Activated CD4-positive, alpha-beta memory T cell treated with anti-CD3 and anti-CD28 coated beads for 36 hours (primary cell): ENCODE measurements at places on chromosomes 3 and 15.

DNA sequence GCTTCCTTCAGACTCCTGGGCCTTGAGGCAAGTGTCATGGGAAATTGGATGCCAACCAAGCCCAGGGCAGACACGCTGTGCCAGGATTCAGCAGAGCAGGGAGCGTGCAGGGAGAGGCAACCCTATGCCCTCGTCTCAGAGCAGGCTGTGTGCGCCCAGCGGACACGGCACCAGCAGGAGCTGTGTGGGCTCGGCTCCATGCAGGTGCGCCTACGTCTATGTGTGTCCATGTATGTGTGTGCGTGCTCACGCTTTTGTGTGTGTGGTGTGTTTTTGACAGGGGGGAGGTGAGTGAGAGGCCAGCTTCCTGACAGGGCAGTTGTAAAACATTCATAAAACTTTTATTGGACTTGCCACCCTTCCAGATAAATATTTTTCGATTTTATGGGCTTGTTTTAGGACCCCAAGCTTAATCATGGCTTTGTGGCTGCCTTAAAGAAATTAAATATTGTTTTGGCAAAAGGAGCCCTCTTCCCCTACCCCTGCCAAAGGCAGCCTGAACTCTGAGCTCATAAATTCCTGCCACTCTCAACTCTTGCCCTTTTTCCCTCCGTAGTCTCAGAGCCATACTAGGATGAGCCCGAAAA, 84.4 kb downstream of the DNAJB8 start:
- no peak for DNase-seq

GRCh38 chr3:137582484-137582883, 181.6 kb upstream of the SOX14 start:
- no peak for DNase-seq

- no peak for DNase-seq
These were observed 1318.2 kb downstream of the ZPLD1 start for GRCh38 chr3:103752986-103753385.

GRCh38 chr15:38300395-38300794, 47.8 kb downstream of the SPRED1 start:
- no peak for DNase-seq
